CD4-positive, alpha-beta T cell treated with Interleukin-17A for 4 hours (primary cell): ENCODE measurements at places on chromosomes 12 and 14.
A peak's percentile ranks its signal among the peaks of the same experiment; 100 is the strongest.

DNA sequence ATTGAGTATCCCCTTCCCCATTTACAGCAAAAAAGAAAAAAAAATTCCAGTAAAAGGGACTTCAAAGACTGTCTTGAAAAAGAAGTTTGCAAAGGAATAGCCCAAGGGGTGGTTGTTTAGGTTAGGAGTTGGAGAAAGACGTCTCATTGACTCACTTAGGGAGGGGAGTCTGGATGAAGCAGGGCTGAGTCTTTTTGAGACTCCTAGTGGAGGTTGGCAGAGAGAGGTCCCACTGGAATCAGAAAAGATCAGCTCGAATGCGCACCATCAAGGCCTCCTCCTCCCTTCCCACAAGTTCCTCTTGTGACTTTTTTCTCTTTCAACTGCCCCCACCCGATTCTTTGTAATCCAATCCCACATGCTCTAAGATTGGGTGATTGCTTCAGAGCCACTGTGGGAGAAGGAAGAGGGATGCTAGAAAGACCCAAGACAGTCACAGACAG, 1.9 kb downstream of the ARHGEF40 start:
- no peak for DNase-seq

GRCh38 chr12:45685680-45686079, 43.8 kb upstream of the ARID2 start:
- DNase-seq: no peak

DNA sequence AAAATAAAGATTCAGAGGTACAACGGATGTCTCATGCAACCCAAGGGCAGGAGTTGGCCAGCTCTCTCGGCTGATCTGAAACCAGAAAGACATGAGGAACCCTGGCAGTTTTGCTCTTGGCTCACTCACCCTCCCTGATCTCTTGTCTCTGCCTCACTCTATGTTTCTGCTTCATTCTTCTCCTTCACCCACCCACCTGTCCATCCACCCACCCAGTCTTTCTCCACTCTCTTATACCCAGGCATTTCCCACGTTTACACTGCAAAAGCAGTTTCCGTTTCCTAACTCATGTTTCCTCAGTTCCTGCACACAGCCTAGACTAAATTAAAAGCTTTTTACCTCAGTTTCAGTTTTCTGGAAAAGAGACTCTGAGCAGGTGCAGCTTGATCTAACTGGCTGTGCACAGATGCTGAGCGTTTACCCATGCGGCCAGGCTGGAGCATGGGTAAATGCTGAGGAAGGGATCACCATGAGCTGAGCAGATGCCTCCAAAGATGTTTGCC, 157.6 kb downstream of the PRKCH start:
- peak; percentile 46 for DNase-seq

DNA sequence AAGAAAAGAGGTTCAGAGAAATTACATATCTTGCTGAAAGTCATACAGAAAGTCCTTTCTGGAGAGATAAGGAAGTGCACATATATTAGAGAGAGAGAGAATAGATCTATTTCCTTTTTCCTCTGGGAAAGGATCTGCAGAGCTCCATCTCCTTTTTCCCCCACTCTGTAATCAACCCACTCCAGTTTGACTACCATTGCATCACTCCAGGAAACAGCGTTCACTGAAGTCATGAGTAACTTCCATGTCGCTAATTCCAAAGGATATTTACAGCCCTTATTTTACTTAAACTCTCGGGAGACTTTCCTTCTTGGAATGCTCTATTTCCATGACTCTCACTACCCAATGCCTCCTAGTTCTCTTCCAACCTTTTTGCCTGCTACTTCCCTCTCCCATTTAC, 72.5 kb upstream of the PARP11 start:
- no peak for DNase-seq

DNA sequence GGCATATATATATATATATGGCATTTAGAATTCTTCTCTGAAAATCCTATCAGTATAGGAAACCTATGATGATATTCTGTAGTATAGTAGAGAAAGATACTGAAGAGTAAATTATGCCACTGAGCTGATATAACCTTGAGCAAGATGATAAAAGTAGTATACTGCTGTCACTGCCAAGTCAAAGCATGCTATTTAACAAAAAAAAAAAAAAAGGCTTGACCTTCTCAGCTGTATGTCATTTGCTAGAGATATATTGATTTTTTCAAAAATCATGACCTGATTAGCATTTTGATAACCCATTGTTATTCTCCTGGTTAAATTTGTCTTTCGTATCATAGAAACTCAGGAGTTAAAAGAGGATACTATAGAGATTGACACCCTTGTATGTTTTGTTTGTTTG, 299.4 kb downstream of the ADAMTS20 start:
- no peak for DNase-seq

- DNase-seq: no peak
Measured at GRCh38 chr14:63892265-63892664, 39.5 kb downstream of the SYNE2 start.

DNA sequence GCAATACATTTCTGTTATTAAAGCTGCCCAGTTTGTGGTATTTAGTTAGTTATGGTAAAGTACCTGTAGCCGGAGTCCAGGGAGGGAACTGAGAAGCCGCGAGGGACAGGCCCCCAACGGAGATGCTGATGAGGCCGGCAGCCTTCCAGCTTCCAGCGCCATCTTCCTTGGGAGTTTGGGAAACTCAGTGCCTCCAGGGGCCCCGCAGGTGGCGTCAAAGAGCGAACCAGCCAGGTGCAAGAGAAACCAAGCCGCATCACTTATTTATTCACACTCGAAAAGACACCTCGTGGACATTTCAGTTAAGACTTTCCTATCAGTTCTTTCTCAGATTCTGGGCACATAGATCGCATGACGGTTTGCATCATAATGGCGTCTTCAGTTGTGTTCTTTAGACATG, 216.6 kb downstream of the GLT1D1 start:
- DNase-seq: no peak

GRCh38 chr12:131133994-131134393, 180.3 kb downstream of the ADGRD1 start:
- DNase-seq: no peak

DNA sequence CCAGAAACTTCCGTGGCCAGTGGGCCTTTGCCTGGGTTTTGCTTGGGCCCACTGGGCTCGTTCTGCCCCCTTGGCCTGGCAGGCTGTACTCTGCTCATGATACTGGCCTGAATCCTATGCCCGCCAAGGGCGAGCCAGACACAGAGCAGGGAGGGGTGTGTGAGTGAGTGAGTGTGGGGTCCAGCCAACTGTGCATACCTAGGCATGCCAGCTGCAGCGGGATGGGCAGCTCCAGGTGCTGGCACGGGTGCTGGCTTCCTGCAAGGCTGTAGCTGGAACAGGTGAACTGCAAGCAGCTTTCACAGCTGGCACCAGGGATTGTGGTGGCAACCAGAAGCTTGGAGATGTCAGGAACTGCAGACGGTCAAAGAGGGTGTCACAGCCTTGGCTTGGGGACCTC, 1276.4 kb downstream of the SLC16A7 start:
- DNase-seq: no peak

DNA sequence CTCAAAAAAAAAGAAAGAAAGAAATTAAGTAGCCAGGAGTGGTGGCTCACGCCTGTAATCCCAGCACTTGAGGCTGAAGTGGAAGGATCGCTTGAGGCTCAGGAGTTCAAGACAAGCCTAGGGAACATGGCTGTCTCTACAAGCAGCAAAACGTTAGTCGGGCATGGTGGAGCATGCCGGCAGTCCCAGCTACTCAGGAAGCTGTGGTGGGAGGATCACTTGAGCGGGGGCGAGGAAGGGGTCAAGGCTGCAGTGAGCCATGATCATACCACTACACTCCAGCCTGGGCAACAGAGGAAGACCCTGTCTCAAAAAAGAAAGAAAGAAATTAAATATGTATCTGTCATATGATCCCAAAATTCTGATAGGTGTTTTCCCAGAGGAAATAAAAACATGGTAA, 5.3 kb downstream of the RAD52 start:
- DNase-seq: no peak

GRCh38 chr14:26761532-26761931, 163.7 kb upstream of the NOVA1 start:
- DNase-seq: no peak

DNA sequence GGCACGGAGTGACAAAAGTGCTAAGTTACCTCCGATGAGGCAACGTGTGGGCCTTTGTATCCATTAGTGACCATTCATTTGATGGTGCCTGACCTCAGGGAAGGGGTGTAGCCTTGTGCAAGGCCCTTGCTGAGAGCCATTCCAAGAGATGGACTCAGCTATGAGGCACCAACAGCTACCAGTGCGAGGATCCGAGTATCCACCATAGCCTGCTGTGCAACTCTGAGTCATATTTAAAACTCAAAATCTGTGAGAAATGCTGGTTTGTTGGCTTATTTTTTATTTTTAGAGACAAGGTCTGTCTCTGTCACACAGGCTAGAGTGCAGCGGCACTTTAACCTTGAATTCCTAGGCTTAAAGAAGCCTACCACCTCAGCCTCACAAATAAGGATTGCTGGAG, 25.1 kb upstream of the WNK1 start:
- no peak for DNase-seq

GRCh38 chr12:43957732-43958372, 122.0 kb downstream of the TMEM117 start:
- DNase-seq: peak; percentile 5

- no peak for DNase-seq
Measured at GRCh38 chr12:49864798-49865090, 21.8 kb upstream of the BCDIN3D start.

- no peak for DNase-seq
Measured at GRCh38 chr14:55401751-55402150, 9.9 kb downstream of the ATG14 start.

- no peak for DNase-seq
Measured at GRCh38 chr12:6360578-6361490, 14.5 kb downstream of the SCNN1A start.

GRCh38 chr14:54778618-54779345, 123.8 kb downstream of the GCH1 start:
- DNase-seq: no peak

GRCh38 chr12:107780298-107780697, 5.8 kb downstream of the ASCL4 start:
- no peak for DNase-seq

DNA sequence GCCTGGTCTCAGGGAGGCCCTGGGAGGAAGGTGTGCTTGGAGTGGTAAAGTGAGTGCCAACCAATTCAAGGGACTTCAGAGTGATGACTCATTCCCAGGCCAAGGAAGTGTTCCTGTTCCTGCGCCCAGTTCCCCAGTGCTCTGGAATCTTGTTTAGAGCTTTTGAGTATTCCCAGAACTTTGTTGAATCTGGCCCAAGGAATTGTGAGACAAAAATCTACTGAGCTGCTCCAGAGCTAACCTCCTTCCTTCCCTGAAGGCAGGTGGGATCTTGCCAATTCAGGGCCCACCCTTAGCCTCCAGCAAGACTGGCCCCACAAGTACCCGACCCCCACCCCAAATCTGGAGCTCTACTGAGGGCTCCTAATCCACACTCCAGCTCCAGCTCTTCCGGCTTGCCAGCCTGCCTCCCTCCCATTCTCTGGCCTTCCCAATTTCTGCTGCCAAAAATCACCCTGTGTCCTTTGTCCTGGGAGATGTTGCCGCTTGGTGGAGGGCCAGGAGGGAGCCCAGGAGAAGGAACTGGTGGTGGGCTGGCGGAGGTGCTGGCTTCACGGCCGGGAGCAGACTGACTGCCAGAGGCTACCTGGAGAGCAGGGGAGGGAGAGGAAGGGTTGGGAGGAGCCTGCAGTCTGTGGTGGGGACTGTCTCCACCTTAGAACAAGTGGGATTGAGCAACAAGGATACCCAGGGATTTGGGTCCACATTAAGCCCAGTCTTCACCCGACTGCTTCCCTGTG, 2.0 kb upstream of the ATN1 start:
- no peak for DNase-seq

DNA sequence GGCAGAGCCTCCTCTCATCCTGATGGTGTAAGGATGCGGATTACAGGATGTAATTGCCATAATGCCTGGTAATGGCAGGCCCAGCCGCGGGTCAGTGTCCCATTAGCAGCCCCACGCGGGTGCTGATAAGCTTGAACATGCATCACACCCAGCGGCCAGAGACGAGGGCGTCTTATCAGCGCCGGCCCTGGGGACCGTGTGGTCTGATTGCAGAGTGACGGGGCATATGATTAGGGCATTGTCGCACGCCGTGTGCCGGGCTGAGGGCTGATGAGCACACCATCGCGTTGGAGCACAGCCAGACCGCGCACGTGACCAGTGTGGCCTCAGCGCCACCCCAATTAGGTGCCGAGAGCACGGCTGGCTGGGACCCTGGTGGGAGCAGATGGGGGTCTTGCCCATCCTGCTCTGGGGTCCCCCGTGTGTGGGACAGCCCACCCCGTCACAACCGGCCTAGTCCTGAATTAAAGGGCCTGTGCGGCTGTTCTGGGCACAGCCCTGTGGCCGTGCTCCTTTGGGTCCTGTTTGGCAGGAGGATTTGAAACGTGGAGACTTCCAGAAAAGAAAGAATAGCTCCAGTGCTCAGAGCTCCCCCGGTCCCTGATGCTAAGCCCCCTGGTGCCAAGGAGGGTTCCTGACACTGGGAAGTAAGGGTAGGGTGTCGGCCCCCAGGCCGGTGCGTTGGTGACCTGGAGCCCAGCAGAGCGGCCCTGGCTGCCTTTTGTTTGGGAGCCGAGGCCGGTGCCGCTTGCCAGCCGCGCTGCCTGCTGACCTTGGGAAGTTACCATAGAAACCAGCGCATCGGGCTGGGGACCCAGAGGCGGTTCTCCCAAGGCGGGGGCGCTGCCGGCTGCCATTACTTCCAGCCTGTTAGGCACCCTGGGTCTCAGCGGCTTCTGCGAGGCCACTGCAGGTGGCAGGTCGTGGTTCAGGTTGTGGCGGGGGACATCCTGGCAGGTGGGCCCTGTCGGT, 20.7 kb downstream of the KIF26A start:
- DNase-seq: no peak

DNA sequence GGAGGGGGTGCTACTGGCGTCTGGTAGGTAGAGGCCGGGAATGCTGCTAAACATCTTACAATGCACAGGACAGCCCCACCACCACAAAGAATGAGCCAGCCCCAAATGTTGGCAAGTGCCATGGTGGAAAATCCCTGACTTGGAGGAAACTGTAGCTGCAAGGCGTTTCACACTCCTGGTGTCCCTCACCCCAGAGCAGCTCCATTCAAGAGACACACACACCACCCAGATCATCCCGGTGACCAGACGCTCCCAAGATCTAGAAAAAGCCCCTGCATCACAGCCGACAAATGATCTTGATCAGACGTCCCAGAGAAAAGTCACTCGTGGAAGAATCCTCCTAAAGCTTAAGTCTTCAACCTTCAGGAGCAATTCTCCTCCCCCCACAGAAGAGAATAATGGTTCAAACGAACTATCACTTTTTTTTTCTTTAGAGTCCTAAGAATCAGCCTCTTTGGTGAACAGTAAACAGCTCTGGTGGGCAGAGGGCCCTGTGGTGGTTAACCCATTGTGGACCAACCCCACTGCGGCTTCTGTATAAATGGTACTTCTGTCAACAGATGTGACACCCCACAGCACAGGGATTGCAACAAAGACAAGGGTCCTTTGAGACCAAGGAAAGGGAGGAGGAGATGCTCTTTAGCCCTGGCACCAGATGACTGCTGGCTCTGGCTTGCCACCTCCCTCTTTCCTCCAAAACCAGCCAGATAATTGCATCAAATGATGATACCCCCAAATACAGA, 2.7 kb downstream of the GLTP start:
- DNase-seq: no peak

- no peak for DNase-seq
Measured at GRCh38 chr12:120000556-120000955, 11.5 kb downstream of the BICDL1 start.
